ENCODE measurements at places on chromosomes 13 and 19.

DNA sequence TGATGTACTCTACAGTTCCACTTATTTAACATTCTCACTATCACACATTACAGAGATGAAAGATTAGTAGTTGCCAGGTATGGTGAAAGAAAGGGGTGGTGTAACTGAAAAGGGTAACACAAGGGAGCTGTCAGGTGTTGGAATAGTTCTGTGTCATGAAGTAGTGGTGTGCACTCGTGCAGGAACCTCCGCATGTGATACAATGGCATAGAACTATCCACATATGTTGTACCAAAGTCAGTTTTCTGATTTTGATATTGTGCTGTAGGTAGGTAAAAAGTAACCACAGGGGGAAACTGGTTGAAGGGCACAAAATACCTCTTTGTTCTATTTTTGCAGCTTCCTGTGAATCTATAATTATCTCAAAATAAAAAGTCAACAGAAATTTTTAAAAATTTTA lies 24.4 kb upstream of the RPL21 start:
- DNase-seq = no peak

- DNase-seq = no peak
Measured at GRCh38 chr19:4206818-4207484, 22.4 kb upstream of the EBI3 start.

DNA sequence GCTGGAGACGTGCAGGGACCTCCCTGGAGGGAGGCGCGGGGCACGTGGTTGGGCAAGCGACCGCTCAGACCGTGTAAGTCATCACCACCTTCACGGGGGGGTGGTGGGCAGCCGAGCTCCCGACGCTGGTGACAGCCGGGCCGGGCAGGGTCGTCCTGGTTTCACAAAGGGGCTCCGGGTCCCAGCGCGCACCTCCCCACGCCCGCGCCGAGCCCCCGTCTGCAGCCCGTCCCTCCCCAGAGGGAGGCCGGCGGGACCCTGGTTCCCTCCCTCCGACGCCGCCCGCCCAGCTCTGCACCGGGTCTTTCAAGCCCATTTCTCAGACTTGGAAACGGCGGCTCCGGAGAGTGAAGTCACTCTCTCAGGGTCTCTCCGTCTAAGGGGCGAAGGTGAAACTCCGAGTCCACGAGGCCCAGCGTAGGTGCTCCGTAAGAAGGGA lies 729 bp upstream of the ARID3A start:
- DNase-seq = no peak

GRCh38 chr19:29501816-29502580 lies 23.8 kb upstream of the VSTM2B start:
- no peak for DNase-seq

DNA sequence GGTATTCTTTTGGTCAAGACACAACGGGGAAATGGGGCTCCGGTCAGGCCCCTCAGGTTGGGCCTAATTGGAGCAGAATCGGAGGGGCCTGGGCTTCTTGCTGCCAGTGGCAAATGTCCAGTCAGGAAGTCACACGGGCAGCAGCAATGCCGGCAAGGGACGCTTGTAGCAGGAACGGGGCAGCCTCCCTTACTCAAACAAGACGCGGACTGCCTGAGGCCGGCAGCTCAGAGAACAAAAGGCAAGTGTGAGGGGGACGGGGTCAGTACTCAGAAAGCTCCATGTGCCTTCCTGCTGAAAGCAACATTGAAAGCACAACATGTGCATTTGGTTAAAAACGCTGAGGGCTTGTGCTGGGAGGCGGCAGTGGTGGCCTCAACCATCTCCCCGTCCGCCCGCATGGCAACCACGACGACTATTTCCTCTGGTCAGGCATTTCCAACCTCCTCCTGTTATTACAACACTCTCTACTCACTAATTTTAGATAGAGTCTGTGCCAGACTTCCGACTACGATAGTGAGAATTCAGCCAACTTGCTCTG lies 20.5 kb upstream of the RASA3 start:
- no peak for DNase-seq

DNA sequence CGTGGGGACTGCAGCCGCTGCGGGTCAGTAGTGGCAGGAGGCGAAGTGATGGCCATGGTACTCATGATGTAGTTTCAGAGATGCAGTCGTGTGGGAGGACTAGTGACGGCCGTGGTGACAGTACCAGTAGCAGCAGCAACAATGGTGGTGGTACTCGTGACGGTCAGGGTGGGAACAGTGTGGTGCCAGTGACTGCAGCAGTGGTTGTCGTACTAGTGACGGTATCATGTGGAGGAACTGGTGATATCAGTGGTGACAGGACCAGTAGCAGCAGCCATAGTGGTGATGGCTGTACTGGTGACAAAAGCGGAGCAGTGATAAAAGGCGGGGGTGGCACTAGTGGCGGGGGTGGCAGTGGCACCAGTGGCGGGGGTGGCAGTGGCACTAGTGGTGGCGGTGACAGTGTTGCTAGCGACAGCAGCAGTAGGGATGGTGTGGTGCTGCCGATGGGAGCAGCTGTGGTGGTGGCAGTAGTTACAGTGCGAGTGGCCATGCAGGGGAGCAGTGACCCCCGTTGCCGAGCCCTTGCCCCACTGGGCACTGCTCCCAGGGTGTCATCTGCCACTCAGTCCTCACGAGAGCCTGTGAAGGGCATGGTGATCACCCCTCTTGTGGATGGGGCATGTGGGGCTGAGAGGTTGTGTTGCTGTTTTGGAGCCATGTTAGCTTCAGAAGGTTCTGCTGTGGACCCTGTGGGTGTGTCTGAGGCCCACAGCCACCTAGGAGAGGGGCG lies 22.7 kb downstream of the ADPRHL1 start:
- no peak for DNase-seq

- no peak for DNase-seq
Measured at GRCh38 chr13:20397896-20398295, 127.8 kb downstream of the CRYL1 start.

DNA sequence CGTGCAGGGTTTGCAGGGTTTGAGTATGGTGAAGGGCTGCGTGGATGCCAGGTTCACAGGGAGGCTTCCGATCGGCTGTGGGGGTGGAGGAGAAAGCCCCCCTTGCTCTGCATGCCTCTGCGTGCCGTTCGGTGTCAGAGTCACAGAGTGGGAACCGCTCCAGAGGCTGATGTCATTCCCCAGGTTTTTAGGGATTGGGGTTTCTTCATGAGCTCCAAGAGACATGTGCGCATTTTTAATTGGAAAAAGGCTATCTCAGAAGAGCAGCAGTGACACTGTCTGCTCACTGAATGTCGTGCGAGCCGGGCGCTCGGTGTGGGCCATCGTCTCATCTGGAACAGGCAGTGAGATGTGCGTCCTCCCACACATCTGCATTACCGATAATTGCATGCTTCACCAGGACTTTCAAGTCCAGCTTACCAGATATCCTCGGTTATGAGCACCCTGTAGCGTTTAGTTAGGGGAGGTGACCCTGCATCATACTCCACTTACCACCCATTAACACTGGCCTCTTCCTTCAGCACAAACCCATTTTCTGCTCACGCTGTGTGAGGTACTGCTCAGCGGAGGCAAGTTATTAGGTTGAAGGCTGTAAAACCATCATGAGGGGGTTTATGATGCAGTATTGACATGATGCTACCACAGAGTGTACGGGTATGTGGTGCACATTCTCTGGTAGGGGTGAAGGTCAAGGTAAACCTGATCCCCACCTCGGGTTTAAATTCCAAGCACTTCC lies 1.7 kb downstream of the MCF2L start:
- no peak for DNase-seq

DNA sequence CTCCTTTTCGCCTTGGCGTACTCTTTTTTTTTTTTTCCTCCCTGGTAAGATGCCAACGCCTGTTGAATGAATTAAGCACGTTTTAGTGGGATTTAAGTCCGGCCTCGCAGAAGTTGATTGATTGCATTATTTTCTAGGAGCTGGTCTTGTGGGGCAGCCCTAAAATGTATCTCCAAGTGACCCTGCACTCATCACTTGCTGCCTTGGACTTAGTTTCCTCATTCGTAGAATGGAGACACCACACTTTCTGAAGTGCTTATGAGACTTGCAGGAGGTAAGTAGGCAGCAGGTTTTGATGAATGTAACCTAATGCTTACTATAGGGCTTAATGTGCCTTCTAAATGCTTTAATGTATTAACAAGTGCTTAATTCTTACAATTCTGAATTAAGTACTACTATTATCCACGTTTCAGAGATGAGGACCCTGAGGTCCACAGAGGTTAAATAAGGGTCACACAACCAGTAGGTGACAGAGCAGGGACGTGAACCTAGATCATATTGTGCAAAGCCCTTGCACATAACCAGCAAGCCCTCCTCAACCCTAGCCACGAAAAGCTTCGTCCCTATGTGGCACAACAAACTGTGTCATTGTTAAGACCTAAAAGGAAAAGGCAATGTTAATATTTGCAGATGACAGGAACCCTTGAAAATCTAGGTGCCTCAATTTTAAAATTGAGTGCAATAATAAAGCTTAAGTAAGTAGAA lies 514 bp upstream of the ARGLU1 start:
- DNase-seq = no peak

GRCh38 chr19:3683405-3684053 lies 16.7 kb downstream of the PIP5K1C start:
- no peak for DNase-seq

- DNase-seq = no peak
Measured at GRCh38 chr19:38400361-38400760, 2.5 kb upstream of the FAM98C start.

- no peak for DNase-seq
Measured at GRCh38 chr13:39600766-39601165, 2.2 kb downstream of the LHFPL6 start.

DNA sequence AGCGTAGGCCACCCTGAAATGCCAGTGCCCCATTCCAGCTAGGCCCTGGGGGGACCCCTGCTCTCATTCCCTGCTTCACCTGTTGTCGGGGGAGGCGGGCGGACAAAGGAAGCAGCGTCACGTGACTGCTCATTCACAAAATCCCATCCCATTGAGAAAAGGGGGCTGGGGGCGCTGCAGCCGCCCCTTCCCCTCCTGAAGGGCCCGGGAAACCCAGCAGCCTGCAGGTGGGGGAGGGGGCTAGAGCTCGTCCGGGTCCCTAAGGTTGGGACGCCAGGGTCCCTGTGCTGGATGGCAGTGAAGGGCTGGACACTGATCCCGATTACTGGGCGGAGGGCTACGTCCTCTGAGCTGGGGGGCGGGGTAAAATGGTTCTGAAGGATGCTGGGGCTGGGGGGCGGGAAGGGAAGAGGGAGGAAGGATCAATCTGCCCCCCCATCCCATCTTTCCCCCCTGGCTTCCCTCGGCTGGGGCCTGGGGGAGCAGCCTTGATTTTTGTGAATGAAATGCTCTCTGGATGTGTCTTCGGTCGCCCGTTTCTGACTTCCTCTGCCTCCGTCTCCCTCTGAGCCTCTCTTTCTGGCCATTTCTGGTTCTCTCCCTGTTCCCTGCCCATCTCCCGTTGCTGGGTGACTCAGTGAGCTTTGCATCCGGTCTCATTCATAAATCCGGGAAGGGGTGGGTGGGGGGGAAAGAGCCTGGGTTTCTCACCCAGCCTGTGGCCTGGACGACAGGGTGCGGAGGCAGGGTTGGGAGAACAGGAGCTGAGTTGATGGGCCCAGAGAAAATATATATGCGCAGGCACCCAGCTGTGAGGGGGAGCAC lies 816 bp downstream of the SPRED3 start:
- DNase-seq = no peak

- no peak for DNase-seq
Measured at GRCh38 chr13:20136781-20137703, 23.8 kb downstream of the GJA3 start.

DNA sequence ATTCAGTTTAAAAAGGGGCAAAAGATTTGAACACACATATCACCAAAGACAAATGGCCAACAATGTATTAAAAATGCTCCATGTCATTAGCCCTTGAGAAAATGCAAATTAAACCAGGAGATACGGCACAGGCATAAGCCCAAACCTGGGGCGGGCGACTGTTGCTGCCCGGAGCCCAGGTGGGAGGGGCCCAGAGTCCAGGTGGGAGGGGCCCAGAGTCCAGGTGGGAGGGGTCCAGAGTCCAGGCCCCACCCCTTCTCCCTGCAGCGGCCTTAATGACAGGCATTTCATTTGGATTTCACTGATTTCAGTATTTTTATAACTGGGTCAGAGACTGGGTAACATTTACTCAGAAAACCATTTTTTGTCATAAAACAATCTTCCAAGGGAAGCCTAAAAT lies 78.2 kb downstream of the RASA3 start:
- no peak for DNase-seq

GRCh38 chr19:57241176-57241575 lies 744 bp downstream of the ZNF805 start:
- no peak for DNase-seq
